ENCODE measurements at places on chromosomes 6 and 20. TPM values are rescaled to one million over a fixed set of nuclear protein-coding genes. Genes with fewer than 3 reads are reported as not detected.

Gene ELOVL2
- polyA plus RNA-seq: 0.34 TPM

Gene NOTCH4
- polyA plus RNA-seq: 171 TPM

Gene RBPJL
- 233 TPM for polyA plus RNA-seq

Gene TOP1
- 11.6 TPM for polyA plus RNA-seq

Gene ULBP1
- 0.22 TPM for polyA plus RNA-seq

Gene TEAD3
- polyA plus RNA-seq: 4.7 TPM

Gene PHACTR1
- 1.3 TPM for polyA plus RNA-seq

Gene MAP7
- 3.5 TPM for polyA plus RNA-seq

Gene SAMD5
- 0.27 TPM for polyA plus RNA-seq

Gene PSORS1C1
- 2.0 TPM for polyA plus RNA-seq

Gene PTPRT
- polyA plus RNA-seq: 0.11 TPM

Gene SRMS
- polyA plus RNA-seq: 0.06 TPM

Gene MLIP
- polyA plus RNA-seq: 0.98 TPM

Gene PRL
- 0.56 TPM for polyA plus RNA-seq

Gene TAGAP
- polyA plus RNA-seq: 2.1 TPM

Gene PRSS16
- polyA plus RNA-seq: 32.4 TPM

Gene TNFRSF6B
- polyA plus RNA-seq: 9.3 TPM

Gene TRDN
- 0.22 TPM for polyA plus RNA-seq

Gene C6orf163
- polyA plus RNA-seq: 0.34 TPM

Gene ZNF334
- polyA plus RNA-seq: 1.3 TPM

Gene GLP1R
- polyA plus RNA-seq: 0.04 TPM

Gene SALL4
- polyA plus RNA-seq: 0.49 TPM
